ENCODE measurements at places on chromosomes 11 and 22.

- DNase-seq: no peak
Observed at GRCh38 chr22:40517631-40518030, 118.9 kb downstream of the MRTFA start.

- no peak for DNase-seq
Observed at GRCh38 chr11:67082071-67082791, 25.6 kb downstream of the RHOD start.

GRCh38 chr11:47415949-47416472 lies 7.6 kb downstream of the SLC39A13 start:
- no peak for DNase-seq

- no peak for DNase-seq
Observed at GRCh38 chr11:78630561-78631303, 56.1 kb upstream of the NARS2 start.

DNA sequence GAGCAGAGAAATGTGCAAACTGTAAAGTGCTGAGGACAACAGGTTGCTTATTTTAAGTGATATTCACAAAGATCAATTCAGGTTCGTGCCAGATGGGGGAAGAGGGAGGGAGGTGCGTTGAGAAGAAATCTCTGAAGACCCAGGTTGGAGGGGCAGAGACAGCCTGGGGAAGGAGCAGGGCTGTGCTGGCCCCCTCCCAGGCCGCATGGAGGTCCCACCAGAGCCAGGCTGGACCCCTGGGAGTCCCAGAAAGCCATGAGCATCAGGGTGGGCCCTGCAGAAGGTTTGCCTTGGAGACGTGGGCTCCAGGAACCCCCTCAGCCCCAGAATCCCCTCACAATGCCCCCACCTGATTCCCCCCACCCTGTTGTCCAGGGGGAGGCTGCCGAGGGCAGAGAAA lies 47.4 kb downstream of the IGLL1 start:
- no peak for DNase-seq

DNA sequence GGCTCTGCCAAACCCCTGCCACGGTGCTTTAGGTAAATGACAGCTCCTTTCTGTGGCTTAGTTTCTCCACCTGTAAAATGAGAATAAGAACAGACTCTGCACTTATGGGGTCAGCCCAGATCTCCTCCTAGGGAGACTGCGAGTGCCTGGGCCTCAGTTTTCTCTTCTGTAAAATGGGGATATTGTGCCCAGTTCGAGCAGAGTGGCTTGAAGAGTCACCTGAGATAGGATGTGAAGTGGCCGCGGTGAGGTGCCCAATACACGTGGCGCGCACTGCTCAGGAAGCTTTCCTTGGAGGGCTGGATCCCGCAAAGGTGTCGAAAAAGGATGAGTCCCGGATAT lies 473 bp upstream of the EMID1 start:
- DNase-seq: no peak

DNA sequence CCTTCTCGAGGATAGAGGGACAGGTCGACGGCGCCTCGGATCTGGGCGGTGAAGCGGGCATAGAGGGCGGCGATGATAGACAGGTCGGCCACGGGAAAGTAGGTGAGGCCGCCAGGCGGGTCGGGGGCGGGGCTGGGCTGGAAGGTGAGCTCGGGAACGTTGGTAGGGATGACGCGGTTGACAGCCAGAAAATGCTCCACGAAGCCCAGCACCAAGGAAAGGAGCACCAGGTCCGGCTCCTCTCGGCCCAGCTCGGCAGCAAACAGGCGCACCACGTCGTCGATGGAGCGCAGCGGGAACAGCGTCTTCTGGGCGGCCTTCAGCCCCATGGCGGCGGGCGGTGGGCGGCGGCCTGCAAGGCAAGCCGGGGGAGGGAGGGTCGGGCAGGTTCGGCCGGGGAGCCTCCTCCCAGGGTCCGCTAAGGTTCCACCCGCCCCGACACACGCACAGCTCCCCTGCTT lies 540 bp downstream of the MEN1 start:
- no peak for DNase-seq

GRCh38 chr11:81852896-81853295 lies 880.8 kb downstream of the FAM181B start:
- DNase-seq: no peak

DNA sequence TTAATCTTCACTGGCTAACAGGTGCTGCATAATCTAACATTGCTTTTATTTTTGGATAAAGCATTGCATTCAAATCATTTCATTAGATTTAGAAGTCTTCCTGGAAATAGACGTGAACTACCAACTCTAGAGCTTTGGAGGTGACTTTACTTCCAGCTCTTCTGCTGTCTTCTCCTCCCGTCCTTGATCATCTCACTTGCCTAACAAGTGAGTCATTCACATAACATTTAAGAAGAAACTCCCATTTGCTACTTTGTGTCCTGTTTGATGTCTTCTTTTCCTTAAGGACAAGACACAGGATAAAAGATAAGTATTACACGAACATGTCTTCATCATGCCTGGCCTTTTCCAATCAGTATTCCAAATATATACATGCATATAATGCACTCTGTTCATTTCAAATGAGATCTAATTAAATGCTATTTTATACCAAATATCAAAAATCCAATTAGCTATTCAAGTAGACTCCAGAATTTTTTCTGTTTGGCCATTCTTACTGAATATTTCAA lies 88.3 kb downstream of the BDNF start:
- no peak for DNase-seq

- DNase-seq: no peak
Observed at GRCh38 chr11:6538945-6539344, 41.9 kb downstream of the DNHD1 start.

GRCh38 chr11:131581046-131581445 lies 210.6 kb downstream of the NTM start:
- no peak for DNase-seq

DNA sequence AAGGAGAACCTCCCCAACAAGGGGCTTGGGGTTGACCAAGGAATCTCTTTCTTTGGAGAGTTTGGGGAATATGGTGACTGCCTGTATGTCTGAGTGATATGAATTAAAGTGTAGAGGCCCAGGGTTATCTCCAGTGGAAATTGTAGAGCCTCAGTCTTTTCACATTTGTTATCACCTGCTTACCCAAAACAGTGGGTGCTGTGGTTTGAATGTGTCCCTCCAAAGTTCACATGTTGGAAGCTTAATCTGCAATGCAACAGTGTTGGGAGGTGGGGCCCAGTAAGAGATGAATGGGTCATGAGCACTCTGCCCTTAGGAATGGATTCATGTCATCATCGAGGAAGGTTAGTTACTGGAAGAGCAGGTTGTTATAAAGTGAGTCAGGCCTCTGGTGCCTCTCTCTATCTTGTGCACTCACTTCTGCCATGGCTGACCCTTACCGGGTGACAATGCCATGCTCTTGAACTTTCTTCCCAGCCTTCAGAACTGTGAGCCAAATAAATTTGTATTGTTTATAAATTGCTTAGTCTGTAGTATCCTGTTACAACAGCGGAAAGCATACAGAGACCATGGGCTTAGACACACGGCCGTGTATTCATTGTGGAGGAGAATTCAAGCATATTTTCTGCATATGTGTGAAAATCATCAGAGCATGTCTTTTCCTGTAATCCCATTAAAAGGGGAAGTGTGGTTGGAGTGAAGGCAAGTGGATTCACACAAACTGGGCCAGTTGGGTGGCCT lies 114.1 kb upstream of the TBCEL start:
- no peak for DNase-seq

DNA sequence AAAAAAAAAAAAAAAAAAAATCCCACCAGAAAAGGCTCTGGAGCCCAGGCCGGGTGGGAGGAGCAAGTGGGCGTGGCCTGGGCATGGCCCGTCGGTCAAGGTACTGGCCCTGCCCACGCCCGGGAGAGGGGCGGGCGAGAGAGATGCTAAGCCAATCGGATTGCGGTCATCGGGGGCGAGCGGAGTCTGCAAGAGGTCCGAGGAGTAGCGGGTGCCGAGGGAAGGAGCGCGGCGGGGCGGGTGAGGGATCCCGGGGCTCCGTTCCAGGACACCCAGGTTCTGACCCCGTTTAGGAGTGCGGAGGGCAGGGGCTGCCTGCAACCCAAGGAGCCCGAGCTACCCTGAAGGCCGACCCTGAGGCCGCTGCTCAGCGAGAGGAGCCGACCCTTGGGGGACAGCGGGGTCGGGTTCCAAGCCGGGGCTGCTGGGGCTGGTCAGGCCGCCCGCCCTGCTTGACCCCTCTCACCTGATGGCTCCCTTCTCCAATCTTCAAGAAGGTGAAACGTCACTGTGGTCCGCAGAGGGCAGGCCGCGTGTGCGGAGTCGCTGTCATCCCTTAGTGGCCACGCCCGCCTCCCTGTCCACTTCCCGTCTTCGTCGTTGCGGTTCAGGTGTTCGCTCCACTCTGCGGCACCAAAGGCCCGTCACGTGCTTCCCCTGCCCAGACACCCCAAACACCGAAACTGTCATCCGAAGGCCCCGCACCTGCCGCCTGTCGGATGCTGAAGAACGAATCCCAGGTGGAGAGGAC lies 11.1 kb upstream of the TAB1 start:
- peak; percentile 83 for DNase-seq

GRCh38 chr11:65764434-65764833 lies 16.3 kb downstream of the AP5B1 start:
- no peak for DNase-seq

GRCh38 chr11:63931876-63932275 lies 6.9 kb upstream of the NAA40 start:
- no peak for DNase-seq

- no peak for DNase-seq
Observed at GRCh38 chr11:56207790-56208189, 26.3 kb downstream of the OR5T2 start.

DNA sequence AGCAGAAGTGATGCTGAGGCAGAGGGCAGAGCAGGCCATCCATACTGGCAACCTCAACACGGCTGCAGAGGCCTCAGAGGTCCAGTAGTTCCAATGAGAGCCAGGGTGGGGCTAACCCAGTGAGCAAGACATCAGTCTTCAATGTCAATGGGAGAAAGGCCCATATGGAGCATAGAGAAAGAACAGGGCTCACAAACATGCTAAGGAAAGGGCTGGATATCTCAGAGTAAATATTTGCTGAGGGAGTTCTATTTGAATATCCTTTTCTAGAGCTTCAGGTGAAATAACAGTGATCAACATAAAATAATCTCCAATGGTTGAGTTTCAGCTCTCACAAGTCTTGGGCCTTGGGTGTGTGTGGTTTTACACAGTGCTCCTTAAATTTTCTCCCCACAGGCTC lies 50.8 kb upstream of the CCDC90B start:
- DNase-seq: no peak

DNA sequence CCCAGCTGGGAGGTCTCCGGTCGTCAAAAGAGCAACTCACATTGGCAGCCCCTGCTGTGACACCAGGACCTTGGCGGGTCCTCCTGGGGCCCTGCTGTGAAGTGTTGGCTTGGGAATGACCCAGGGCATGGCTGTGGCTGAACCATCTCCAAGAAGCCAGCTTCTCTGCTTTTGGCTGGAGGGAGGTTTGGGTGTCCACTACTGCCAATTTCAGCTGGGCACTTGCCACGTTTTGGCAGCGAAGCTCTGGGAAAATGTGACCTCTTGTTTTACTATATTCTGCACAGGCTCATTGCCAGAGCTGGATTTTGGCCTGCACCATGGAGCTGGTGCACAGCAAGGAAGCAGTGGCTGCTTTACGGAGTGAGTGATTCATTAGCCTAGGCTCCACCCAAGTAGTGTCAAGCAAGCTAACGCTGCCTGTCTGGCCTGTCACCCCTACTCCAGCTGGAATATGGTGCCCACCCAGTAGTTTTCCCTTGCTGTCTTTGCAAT lies 24.3 kb upstream of the SMCO4 start:
- DNase-seq: no peak

GRCh38 chr11:59802639-59803176 lies 7.9 kb downstream of the MRPL16 start:
- DNase-seq: no peak

- DNase-seq: peak; percentile 46
Observed at GRCh38 chr22:39471381-39472141, 14.7 kb downstream of the MGAT3 start.

GRCh38 chr11:69367211-69367964 lies 73.4 kb downstream of the MYEOV start:
- no peak for DNase-seq

GRCh38 chr11:102345904-102346303 lies 1.1 kb upstream of the BIRC2 start:
- no peak for DNase-seq

DNA sequence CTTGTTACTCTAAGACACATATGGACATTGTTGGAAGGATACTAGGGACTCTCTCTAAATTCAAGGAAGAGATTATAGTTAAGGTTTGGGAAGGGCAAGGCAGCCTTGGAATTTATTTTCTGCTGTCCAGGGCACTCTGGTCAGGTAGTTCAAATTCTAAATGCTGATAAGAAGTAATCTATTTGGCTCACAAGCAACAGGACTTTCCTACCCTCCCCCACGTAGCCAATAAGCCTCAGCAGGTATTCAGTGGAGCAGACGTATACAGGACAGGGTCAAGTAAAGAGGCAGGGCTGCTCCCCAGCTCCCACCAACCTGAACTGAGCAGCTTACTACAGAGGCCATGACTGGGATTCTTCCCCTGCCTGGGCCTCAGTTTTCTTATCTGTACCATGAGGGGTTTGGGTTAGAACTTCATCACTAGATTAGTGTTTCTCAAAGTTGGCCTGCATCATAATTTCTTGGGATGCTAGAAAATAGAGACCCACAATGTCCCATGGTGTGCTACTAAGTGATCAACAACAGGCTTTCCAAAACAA lies 6.1 kb upstream of the INSC start:
- DNase-seq: no peak

DNA sequence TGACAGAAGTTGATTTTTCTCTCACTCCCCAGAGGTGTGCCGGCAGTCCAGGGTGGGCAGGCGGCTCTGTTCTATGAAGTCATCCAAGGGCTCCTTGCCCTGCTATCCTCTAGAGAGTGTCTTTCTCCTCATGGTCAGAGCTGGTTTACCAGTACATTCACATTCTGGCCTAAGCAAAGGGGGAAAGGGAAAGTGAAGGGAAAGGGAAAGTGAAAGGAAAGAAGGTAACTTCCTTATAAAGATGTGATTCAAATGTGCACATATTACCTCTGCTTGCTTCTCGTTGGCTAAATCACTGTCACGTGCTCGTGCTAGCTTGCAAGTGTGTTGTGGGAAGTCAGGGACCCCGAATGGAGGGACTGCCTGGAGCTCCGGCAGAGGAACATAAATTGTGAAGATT lies 2.9 kb upstream of the HTATIP2 start:
- DNase-seq: peak; percentile 37

GRCh38 chr11:78666675-78667160 lies 92.1 kb upstream of the NARS2 start:
- no peak for DNase-seq
